ENCODE measurements at places on chromosomes 2 and 18.
A peak's percentile ranks its signal among the peaks of the same experiment; 100 is the strongest.

- no peak for DNase-seq
These were observed at the start of gene CD226 for GRCh38 chr18:69947361-69948133. CD226 (minus strand) TSS chr18:69947873; CDS start chr18:69947406, 467 bp downstream.

DNA sequence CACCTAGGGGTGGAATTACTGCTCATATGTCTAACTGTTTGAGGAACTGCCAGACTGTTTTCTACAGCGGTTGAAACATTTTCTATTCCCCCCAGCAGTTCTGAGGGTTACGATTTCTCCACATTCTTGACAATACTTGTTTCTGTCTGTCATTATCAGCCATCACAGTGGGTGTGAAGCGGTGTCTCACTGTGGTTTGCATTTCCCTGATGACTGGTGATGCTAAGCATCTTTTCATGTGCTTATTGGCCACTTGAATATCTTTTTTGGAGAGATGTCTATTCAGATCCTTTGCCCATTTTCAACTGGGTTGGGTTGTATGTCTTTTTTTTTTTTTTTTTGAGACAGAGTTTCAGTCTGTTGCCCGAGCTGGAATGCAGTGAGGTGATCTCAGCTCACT, 63.0 kb downstream of the ADNP2 start:
- DNase-seq = no peak

DNA sequence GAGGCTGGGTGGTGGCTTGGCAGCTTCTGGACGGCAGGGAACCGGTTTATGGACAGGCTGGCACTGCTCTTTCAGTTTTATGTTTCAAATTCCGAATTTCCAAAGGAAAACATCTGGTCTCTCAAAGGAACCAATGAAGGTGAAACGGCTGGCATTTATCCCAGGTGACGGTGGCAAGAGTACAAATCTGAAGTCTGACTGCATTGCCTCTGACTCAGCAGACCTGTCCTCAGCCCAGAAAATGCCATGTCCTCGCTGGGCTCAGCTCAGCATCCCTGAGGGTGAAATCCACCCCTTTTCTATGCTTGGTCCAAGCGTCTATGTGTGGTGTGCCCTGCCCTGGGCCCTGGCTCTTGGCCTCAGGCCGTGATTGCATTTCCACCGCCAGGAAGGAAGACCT, 38.1 kb downstream of the NAPG start:
- DNase-seq = no peak

GRCh38 chr2:213246497-213247281, 37.6 kb upstream of the SPAG16 start:
- DNase-seq = no peak

- no peak for DNase-seq
These were observed 63.4 kb upstream of the PELI1 start for GRCh38 chr2:64207573-64207972.

- peak; percentile 11 for DNase-seq
These were observed 44.6 kb downstream of the HAUS1 start for GRCh38 chr18:46148810-46149209.

GRCh38 chr2:205712508-205712907, 30.2 kb downstream of the NRP2 start:
- no peak for DNase-seq

GRCh38 chr2:154226931-154227330, 355.2 kb downstream of the GALNT13 start:
- no peak for DNase-seq

GRCh38 chr2:154995361-154995760, 296.9 kb downstream of the KCNJ3 start:
- no peak for DNase-seq

- no peak for DNase-seq
These were observed 2.1 kb upstream of the PCBP1 start for GRCh38 chr2:70084973-70085710.

GRCh38 chr2:55080204-55080738, 30.0 kb upstream of the RTN4 start:
- DNase-seq = no peak

DNA sequence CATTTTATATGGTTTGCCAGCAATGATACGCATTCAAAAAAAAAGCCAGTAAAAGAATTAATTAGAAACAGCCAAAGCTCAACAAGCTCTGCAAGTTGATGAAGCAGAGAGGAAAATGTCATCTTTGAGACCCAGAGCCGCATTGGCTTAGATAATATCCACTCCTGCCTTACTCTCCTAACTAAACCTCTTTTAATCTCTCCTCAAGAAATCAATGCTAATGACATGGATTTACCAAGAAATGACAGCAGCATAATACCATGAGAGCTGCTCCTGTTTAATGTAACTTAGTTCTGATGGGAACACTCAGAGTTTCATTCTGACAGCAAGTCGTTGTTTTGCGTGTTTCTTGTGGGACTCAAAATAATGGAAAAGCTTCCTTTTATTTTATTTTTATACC, 1099.4 kb upstream of the PIK3C3 start:
- DNase-seq = no peak

DNA sequence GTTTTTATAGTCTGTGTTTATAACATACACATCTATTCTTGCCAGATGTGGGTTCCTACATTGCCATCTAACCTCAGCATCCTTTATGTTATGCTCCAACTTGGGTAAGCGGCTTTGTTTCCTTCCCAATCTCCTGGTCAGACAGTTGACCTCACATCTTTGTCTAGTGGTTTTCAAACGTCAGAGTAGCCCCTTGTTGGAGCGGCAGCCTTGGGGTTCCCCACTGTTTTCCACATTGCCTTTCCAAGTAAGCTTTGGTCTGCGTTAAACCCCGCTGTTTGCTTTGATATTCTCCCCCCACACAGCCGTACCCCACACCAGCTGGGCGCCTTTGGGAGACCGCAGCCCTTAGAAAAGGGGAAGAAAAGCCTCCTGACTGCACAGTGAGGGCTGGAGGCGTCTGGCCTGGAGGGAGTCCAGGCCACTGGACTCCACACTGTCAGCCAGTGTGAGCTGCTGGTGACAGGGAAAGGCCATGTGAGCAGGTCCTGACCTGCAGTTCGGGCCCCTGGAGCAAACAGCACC, 83.3 kb downstream of the MALT1 start:
- no peak for DNase-seq

DNA sequence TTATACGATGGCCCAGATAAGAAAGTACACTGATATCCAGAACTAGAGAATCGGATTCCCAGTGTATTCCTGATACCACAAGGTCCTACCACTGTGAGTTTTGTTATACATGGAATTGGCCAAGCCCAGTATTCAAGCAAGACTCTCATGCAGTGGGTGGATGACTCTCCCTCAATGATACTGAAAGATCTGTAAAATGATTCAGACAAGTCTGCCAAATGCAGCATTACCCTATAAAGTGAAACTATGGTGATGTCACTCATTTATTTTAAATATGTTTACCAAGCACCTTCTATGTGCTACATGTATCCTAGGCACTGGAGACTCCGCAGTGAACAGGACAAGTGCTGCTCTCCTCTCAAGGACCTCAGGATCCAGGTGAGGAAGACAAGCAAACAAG, 22.6 kb downstream of the MYO5B start:
- DNase-seq = no peak

DNA sequence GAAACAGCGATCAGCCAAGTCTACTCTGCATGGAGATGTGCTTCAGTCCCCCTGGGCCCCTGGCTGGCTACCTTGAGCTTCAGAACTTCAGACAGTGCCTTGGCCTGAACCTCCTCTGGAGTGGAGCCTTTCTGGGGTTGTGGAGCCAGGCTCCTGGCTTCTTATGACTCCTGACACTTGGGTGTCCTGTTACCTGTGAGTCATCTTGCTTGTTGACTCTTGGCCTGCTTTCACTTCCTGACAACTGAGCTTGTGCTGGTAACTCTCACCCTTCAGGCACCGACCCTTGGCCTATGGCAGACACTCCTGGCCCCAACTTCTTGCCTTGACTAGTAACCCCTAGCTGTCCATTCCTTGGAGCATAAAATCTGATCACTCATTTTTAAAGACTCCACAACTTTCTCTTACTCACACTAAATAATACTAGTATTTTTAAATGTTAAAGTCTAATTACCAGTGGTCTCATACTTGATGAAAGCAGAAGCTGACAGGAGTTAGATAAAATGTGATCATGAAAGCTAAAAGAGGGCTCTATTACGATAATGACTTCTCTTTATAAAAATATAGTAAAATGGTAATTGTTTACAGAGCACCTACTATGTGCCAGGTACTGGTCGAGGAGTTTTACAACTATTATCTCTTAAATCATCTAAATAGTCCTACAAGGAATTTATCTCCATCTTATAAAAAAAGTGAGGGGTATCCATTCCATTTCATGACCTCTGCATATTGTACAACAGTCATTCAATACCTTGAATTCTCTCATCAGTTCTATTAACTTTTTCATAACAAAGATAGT, 46.3 kb upstream of the VIT start:
- peak; percentile 13 for DNase-seq

Measured in AG09309 (cell line).